ENCODE measurements at places on chromosomes 5 and 9.

- no peak for DNase-seq
Observed at GRCh38 chr5:163964671-163965070, 459.3 kb downstream of the MAT2B start.

DNA sequence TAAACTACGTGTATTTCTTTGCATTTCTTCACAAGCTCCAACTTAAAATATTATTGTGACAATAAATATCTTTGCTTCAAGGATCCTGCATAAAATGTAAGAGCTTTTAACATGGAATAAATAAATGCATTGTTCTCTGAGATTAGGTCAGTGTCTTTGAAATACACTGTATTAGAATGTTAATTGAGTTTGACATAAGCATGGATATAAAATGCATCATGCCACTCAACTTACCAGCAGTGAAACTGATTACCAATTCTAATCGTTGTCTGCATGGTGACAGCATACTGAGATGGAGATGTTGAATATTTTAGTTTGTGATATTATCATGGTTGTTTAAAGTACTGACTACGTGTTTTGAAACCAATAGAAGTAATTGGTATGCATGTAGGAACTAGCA lies 555.3 kb upstream of the ZNF608 start:
- no peak for DNase-seq

DNA sequence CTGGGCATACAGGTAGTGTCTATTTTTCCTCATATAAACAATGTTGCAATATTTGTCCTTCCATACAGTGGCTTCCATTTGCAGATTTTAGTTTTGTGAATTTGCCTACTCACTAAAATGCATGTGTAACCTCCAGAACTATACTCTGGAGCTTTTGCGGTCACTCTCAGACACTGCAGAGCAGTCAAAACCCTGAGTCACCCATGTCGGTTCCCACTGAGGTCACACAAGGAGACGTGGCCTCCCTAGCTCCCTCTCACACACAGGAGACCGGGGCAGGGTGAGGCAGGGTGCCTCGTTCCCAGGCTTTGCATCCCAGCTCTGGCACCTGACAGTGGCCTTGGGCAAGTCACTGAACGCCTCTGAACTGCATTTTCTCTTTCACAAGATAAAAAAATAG lies 55.5 kb upstream of the ZNF354A start:
- no peak for DNase-seq

- no peak for DNase-seq
Observed at GRCh38 chr5:68329554-68330255, 114.1 kb downstream of the PIK3R1 start.

GRCh38 chr5:2066373-2066772 lies 183.6 kb upstream of the IRX4 start:
- DNase-seq = no peak

Data from stimulated activated CD8-positive, alpha-beta memory T cell treated with anti-CD3 and anti-CD28 coated beads, Interleukin-4, amount 100 ng/mL, for 48 hours (primary cell).